ENCODE measurements at places on chromosomes 7 and 10.

DNA sequence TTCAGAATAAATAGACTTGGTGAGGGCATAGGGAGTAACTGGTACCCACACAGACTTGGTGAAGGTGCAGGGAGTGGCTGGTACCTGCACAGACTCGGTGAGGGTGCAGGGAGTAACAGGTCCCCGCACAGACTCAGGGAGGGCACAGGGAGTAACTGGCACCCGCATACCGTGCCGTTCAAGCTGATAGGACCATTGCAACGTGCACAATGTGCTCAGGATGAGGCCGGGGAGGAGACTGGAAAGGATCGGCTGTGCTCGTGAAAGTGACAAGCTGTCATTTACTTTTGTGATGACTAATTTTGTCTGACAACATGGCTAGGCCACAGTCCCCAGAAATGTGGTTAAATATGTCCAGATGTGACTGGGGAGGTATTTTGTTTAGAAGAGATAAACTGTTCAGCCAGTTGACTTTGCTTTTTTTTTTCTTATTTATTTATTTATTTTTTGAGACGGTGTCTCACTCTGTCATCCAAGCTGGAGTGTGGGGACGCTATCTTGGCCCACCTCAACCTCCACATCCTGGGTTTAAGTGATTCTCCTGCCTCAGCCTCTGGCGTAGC lies 76.2 kb upstream of the NMT2 start:
- DNase-seq: no peak

DNA sequence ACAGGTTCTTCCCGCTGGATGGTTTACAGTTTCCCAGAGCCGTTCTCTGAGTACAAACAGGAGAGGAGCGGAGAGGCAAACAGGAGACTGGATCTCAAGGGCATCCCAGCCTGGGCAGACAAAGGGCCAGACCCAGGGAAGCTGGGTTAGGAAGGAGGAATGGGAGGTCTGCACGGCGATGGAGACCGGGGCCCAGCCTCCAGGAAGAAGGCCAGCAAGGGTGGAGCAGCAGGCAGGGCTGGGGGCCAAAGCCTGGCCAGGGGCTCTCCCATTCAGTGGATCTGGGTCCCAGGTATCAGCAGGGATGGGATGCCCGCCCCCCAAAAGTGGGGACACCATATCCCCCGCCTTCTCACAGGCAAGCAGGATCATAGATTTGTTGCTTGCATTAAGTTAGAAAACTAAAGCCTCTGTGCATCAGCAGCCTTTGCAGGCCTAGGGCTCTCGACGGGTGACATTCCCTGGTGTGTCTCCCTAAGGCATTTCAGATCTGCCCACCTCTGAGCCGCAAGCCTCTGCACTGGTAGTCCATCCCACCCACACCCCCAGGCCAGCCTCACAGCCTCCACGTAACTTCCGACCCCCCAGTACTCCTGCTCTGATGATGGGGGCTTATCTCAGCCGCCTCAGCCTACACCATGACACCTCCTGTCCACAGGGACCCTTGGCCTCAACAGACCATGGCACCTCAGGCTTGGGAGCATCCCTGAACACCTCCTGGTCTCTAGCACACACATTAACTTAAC lies 59.9 kb downstream of the TNS3 start:
- DNase-seq: no peak

GRCh38 chr7:98217623-98218582 lies 6.7 kb downstream of the BHLHA15 start:
- no peak for DNase-seq

DNA sequence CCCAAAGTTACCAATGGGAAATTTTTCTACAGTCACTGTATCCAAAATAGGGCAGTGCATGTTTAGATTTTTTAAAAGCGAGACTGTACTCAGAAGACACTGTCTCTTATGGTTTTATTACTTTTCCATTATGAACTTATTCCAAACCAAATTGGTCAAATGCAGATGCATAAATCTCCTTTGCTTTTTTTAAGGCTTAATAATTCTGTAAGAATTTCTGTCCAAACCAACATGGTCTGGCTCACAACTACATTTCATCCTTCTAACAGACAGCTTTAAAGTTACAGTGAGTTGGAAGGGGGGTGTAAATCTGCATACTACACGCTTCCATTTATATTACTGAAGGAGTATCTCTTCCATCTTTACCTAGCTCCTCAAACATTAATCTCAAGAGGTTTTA lies 199.2 kb downstream of the SLC25A13 start:
- no peak for DNase-seq

DNA sequence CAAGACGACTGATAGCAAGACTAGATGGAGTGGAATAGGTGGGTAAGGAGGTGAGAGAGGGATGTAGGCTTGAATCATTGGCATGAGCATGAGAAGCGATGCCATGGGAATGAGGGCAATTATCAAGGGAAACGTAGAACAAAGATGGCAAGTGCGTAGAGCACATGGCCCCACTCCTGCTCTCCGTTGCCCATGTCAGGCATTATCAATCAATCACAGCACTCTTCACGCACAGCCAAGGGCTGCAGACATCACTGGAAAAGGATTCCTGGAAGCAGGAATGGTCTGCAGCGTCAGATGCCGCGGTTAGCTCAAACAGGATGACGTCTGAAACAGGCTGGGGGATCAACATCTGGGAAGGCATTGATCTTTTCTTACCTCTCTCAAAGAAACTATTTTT lies 25.6 kb upstream of the GALNTL5 start:
- no peak for DNase-seq

DNA sequence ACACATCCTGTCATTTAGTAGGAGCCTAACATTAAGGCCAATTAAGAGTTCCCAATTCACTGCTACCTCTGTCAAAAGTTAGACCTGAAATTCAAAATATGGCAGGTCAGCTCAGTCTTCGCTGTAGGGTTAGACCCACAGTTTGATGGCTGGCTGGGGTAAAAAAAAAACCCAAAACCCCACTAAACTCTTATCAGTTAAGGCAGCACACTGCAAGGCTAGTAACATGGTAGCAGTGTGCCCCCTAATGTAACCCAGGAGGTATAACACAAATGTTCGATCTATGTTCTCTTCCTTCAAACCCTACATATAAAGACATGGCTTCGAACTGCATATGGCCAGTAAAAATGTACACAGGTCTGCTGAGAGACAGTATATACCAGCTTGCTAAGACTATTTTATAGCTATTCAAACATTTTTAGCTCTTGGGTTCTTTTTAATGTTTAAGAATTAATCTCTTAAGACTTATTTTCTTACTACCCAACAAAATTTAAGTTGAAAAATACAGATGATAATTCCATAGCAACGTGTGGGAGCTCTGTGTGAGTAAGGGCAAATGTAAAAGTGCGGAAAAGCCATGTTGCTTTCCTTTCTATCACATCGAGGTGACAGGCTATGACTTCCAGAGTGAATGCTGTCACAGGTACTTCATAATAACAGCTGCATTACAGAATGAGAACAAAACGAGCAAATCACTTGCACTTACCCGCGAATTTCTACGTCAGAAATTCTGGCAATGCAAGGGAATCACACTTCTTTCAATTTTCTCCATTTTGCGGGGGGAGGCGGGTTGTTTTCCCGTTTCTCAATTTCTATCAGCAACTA lies 168.4 kb upstream of the IMMP2L start:
- no peak for DNase-seq

- DNase-seq: no peak
These were observed 33.7 kb upstream of the DAGLB start for GRCh38 chr7:6481445-6481844.

GRCh38 chr7:52569151-52569550 lies 466.3 kb upstream of the POM121L12 start:
- no peak for DNase-seq

DNA sequence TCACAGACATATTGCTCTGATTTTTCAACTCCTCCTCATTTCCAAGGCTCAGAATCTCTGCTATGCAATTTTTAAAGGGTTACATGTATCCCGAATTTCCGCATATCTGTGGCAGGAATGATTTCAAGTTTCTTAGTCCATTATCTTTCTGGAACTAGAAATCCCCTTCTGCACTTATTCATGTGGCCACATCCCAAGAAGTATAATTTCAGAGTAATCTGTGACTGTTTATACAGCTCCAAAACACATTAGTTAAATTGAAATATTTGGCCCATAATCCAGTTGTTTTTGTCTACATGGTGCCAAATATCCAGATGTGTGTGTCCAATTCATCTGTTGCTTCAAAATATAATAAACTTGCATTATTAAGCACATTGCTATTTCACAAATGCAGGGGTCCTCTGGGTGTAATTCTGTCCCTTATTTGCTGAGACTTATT lies 271.2 kb downstream of the ARHGAP12 start:
- DNase-seq: no peak

DNA sequence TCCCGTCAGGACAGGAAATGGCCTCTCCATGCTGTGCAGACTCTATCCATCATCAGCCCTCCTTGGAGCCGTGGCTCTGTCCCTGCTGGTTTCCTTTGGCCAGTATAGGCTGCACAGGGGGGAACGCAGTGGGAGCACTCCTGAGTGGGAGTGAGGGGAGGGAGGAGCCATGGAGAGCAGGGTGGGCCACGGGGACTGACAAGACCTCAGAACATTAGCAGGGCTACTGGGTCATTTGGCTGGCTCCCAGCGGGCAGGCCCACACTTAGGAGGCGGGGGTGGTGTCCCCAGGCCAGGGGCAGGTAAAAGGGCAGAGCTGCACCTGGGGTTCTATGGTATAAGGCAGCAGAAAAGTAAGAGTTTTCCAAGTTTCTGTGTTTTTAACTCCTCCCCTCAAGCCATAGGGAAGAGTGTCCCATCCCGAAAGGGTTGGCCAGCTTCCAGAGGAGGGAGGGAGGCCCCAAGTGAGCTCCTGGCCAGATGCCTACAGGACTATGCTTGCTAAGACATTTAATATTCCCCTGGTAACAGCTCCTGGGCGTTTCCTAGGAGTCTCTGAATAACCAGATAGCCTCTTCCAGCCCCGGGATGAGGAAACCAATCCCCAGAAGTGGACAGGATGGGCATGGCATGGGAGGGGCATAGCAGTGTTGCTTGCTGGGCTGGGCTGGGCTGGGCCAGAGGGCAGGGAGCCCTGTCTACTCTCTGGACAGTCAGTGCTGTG lies 5.5 kb upstream of the OPN4 start:
- no peak for DNase-seq

DNA sequence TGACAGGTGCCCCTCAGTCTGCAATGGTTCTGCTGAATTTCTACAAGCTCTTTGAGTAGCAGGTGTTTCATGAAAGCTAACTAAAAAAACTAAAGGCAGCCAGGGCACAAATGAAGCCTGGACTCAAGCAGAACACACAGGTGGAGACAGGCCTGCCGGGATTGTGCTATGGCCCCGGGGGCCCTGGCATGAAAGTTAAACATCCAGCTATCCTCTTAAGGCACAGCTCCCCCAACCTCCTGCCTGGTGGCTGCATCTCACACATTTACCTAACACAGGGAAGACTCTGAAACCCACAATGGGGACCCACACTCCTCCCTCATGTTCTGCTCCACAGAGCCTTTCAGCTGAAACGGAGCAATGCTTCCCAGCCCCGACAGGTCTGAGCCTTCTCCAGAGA lies 76.3 kb upstream of the CAMK2B start:
- DNase-seq: no peak

DNA sequence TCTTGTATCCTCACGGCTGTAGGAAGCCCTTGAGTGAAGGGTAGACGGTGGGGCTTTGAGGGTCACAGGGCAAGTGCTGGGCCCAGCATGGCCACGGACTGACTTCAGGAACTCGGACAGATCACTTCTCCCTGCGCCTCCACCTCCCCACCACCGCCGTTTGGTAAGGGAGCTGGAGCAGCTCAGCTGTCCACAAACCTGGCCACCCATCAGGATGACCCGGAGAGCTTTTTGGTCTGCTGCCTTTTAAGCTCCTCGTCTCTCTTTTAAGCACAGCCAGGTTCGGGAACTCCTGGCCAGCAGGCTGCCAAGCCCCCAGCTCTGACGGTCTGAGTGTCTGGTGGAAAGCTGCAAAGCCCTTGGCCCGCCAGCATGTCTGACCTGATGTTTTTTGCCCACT lies 64.1 kb downstream of the ABRAXAS2 start:
- no peak for DNase-seq

- DNase-seq: no peak
These were observed 484.0 kb upstream of the FZD8 start for GRCh38 chr10:36126076-36126475.

DNA sequence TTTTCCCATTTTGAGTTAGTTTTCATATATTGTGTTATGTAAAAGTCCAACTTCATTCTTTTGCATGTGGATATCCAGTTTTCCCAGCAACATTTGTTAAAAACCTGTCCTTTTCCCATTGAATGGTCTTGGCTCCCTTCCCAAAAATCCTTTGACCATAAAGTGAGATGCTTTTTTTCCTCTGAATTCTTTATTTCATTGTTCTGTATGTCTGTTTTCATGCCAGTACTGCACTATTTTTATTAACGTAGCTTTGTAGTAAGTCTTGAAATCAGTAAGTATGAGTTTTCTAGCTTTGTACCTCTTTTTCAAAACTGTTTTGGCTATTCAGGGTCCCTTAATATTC lies 20.0 kb downstream of the C1GALT1 start:
- no peak for DNase-seq

DNA sequence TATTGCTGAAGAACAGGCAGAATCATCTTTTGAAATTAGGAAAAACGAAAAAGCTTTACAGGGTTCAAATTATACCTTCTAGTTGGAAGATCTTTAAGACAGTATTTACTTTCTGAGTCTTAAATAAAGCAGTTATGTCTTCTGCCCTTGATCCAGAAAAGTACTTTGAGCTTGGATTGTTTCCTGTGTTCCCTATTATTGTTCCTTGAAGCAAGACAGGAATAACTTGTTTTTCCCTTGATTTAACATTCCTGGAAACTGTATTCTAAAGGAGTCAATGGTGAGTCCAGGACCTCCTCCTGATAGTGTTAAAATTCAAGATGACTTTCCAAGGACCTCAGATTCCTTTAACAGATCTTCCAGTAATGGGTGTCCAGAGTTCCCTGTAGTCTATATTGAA lies 74.3 kb upstream of the GATA3 start:
- DNase-seq: no peak

DNA sequence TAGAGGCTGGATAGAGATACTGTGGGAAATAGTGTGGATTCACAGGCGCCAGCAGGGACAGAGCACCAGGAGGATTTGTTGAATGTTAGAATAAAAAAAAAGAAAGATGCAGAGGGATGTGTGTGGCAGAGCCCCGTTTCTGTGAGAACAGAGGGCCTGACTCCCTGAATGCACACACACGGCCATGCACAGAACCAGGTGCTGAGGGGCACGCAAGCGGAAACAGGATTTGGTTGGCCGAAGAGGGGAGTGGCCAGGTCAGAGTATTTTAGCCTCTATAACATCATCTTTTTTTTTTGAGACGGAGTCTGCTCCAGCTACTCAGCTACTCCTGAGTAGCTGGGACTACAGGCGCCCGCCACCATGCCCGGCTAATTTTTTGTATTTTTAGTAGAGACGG lies 21.9 kb downstream of the IQCE start:
- DNase-seq: no peak
